GM23338 (cell line): ENCODE measurements at places on chromosomes 13 and 19. TPM values are rescaled to one million over a fixed set of nuclear protein-coding genes. Genes with fewer than 3 reads are reported as not detected.

The MBD3L2 gene
- not detected in 2 replicates for total RNA-seq

DNA sequence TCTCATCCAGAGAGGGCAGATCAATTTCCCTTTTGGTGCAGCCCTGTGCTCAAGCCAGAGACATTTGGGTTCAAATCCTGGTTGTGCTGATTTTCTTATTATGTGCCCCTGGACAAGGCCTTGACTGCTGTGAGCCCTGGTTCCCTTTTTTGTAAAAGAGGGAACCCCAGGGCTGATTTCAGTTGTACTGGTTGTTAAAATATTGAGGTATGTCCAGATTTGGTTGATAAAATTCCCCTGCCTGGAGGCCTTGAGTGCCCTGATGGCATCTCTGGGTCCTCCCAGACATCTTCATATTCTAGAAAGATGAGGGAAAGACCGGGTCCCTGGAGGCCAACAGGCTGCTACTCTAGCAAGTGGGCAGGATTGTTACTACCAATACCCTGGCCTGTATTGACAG is 14.4 kb upstream of the PLAUR start:
- no peaks in the 10 kb centered on the region for H3K27me3 ChIP-seq
- no peak for DNase-seq
- H3K4me1 ChIP-seq: no peaks in the 10 kb centered on the region
- H3K36me3 ChIP-seq: no peaks in the 10 kb centered on the region
- no peak overlapping the region for H3K4me3 ChIP-seq

DNA sequence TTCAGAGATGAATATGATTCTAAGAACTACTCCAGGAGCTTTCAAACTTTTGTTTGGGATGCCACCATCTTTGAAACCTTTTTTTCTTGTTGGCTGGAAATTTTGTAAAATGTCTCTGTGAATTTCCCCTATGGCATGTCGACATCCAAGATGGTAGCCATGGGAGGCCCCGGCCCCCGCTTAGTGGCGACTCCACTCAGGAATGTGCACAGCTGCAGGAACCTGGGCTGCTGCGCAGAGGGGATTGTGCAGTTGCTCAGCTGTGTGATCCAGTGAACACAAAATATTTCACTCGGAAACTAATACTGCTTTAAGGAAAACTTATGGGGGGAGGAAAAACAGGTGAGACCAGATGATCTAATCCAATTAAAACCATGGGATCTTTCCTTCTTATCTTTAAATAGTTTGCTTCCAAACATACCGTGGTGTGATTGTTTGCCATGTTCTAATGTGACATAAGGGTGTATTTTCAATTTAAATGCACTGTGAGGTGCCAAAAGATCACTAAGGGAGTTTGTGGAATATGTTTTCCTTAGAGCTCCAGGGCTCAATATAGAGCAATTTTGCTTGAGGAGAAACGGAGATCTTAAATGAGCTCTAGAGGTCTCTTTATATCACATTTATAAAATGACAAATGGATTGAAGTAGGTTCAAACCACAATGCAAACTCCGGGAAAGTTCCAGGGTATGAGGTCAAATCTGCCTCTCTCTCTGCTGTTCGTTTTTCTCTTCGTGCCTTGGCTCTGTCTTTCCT is 497.7 kb downstream of the FGF9 start:
- DNase-seq: no peak
- no peak overlapping the region for H3K27ac ChIP-seq
- H3K36me3 ChIP-seq: no peaks in the 10 kb centered on the region
- H3K4me1 ChIP-seq: peaks cover 9% of the 10 kb centered on the region; the same call in 1 of the 2 replicates
- H3K4me3 ChIP-seq: no peak overlapping the region

- no peaks in the 10 kb centered on the region for H3K36me3 ChIP-seq
- no peak for DNase-seq
- H3K4me3 ChIP-seq: no peak overlapping the region
- no peaks in the 10 kb centered on the region for H3K4me1 ChIP-seq
- H3K27me3 ChIP-seq: no peaks in the 10 kb centered on the region
- H3K27ac ChIP-seq: no peak overlapping the region
These were observed 127.5 kb downstream of the KCTD12 start for GRCh38 chr13:76758738-76759137.
